Stimulated activated CD4-positive, alpha-beta T cell treated with anti-CD3 and anti-CD28 coated beads, Interleukin-2, amount 100 ng/mL, for 4 hours (primary cell): ENCODE measurements at places on chromosomes 11 and 22.

DNA sequence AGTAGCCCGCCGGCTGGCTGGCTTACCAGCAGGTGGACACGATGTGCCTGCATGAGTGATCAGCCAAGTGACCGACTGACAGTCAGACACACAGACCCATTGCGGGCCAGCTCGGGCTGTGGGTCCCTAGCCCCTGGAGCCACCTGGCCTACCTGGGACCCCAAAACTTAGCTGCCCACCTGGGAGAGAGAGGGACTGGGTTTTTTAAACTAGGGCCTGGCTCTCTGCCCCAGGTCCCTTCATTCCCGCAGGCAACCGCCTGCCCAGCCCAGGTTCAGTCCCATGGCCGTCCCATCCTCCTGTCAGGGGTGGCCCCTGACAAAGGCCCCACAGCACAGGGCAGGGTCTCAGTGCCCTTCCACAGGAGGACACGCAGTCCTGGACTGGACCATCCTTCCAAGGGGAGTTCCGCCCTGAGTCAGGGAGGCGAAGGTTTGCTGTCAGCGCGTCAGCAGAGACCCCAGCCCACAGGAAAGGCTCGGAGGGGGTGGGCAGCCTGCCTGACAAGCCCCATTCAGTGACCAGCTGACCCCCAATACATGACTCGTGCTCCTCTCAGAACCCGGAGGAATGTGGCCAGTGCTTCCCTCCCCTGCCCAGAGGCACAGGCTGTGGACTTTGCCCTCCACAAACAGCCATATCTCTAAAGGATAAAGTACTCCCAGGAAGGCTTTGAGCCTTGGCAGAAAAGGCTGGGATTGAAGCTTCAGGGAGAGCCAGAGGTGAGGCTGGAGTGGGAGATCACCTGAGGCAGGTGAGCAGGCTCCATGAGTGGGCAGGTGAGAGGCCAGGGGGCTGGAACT lies 8.4 kb downstream of the SLCO2B1 start:
- no peak for DNase-seq

GRCh38 chr11:65968600-65969482 lies 7.3 kb downstream of the SART1 start:
- no peak for DNase-seq

- no peak for DNase-seq
Measured at GRCh38 chr11:80096736-80097135, 655.9 kb upstream of the TENM4 start.

DNA sequence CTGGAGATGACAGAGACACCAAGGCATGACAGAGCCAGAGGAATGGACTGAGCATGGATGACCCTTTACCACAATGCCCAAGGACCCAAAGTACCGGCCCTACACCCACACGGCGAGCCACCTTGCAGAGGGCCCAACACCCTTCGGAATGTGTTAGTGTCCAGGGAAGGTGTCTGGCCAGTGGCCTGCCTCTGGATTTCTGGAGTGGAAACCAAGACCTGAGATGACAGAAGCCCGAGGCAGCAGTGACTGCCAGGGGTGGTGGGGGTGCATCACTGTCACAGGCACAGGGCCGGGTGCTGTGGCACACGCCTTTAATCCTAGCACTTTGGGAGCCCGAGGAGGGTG lies 28.7 kb downstream of the PDGFB start:
- DNase-seq, result no peak

DNA sequence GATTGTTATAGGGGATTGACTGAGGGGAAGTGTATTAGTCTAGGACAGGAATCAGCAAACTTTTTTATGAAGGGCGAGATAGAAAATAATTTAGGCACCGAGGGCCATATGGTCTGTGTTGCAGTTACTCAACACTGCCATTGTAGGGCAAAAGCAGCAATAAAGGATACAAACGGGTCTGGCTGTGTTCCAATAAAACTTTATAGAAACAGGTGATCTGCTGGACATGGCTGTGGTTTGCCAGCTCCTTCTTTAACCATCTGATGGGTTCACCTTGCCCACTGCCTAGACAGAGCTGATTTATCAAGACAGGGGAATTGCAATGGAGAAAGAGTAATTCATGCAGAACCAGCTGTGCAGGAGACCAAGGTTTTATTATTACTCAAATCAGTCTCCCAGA lies 20.0 kb downstream of the PRR5L start:
- no peak for DNase-seq

DNA sequence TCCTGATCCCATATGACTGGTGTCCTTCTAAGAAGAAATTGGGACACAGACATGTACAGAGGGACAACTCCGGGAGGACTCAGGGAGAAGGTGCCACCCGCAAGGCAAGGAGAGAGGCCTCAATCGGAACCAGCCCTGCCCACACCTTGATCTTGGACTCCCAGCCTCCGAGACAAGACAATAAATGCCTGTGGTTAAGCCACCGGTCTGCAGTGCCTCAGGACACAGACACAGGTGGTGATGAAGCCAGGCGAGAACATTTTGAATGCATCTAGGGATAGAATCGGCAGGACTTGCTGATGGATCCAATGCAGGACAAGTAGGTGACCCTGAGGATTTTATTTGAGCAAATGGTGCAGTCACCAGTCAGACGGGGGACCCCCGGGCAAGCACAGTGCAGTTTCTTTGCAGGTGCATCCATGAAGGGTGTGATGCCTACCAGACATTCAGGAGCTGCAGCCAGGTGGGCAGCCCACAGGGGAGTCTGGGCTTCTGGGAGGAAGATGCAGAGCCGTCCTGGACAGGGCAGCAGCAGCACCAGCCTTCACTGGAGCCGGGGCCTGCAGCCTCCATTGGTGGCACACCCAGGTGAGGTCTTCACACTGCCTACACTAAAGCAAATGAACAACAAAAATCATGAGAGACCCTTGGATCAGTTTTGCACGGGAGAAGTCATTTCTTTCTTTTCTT lies 20.2 kb upstream of the SEPTIN5 start:
- DNase-seq, result no peak

DNA sequence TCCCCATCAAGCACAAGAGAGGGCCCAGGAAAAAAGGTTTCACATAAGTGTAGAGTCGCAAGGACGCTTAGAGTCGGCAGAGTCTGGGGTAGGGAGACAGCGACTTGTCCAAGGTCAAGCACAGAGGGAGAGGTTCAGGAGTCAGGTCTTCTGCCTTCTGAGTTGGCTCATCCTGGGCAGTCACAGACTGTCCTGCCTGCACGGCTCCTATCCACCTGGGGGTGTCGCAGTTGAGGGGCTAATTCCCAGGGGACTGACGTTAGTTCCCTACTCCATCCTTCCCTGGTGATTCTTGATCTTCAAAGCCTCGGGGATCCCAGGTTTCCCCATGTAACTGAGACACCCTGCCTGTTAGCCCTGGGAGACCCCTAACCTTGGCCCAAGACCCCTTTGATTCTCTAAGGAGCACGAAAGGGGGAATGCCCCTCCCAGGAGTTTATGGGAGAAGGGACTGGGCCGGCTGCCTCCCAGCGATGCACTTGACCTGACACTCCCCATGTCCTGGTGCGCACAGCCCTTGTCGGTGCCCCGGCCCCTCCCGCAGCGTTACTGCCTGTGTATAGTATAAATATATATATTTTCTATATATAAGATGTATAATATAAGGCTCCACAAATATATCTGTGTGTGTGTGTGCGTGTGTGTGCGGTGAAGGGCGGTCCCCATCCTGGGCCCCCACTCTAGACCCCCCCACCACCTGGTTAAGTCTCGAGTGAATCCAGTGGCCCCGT lies 14.7 kb upstream of the TAB1 start:
- no peak for DNase-seq

DNA sequence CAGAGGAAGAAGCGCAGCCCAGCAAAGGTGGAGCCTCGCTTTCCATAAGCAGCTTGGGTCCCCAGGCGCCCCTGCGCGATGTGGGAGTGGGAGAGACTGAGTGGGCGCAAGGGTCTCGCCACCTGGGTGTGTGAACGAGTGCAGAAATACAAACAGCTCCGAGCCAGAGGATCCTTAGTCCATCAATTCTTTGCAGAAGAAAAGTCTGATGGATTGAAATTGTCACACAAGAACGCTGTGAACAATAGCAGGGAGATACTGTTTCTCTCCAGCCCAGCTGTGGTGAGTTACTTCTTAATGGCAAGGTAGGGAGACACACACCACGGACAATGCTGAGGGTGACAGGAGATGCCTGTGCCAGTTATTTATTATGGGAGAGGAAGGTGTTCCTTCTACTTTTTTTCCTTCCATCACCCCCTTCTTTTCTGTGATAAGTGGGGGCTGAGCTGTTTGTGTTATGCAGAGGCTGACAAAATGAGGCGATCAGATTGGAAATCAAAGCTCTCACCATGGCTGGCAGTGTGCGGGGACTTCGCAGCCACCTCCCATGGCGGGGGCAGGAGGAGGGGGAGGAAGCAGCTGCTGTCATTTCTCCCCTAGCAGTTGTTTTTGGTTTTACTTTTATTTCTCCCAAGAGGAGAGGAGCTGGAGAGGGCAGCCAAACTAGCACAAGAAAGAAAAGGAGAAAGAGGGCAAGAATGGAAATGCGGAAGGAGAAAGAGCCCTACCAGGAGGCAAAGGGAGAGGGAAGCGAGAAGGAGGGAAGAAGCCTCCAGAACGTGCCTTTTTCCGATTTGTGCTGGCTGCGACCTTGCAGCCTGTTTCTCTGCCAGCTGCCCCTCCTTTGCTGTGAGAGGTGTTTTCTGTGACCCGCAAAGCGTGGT lies 755.8 kb downstream of the NTM start:
- no peak for DNase-seq

GRCh38 chr11:95920460-95921105 lies 3.3 kb downstream of the MTMR2 start:
- no peak for DNase-seq

DNA sequence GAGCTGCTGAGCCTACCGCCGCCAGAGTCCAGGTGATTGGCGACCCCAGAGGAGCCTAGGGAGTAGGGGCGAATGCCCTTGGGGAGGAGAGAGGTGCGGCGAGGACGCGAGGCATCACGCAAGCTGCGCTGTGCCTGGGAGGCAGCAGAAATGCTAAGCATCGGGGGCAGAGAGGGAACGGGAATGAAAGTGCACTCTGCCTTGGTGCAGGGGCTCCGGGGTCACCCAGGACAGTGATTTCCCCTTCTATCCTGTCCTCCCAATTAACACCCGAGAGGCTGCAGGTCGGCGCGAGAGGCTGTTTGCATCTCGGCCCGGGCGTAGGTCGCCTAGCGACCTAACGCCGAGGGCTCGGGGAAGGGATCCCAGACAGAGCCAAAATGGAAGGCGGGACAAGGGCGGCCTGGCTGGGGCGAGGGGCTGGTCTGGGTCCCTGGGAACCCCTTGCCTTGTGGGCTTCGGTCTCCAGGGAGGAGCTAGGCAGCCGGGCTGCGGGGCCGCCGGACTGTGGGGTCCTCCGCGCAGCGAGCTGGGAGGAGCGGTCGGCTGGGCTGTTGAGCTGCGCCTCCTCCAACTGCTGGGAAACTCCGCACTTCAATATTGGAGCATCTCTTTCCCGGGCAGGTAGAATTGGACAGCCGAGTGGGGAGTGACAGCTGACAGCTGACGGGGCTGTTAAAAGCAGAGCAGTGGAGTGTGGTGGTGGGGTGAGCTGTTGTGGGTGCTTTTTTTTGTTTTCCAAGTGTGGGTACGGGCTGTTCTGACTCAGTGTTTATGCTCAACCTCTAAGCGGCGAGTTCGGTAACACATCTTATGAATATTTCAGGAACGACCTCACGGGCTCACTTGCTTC lies 657 bp downstream of the ELMOD1 start:
- peak; percentile 40 for DNase-seq

- no peak for DNase-seq
Measured at GRCh38 chr11:64251753-64252002, 348 bp downstream of the PLCB3 start.

GRCh38 chr11:95703049-95703448 lies 86.5 kb downstream of the FAM76B start:
- peak; percentile 19 for DNase-seq

DNA sequence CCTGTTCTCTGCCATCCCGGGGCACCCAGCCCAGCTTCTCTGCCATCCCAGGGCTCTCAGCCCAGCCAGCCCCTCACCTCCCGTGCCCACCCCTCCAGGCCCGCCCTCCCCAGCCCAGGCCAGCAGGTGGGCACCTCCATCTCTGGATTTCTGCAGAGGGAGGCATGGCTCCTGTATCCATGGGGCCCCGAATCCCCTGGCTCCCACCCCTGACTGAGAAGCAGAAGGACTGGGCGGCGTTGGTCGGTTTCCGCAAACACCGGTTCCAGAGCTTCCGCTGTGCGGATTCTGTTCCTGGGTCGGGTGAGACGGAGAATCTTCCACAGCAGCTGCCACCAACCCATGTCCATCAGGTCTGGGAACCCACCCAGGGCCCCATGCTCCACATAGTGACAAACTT lies 240.3 kb downstream of the BRD1 start:
- DNase-seq, result no peak

DNA sequence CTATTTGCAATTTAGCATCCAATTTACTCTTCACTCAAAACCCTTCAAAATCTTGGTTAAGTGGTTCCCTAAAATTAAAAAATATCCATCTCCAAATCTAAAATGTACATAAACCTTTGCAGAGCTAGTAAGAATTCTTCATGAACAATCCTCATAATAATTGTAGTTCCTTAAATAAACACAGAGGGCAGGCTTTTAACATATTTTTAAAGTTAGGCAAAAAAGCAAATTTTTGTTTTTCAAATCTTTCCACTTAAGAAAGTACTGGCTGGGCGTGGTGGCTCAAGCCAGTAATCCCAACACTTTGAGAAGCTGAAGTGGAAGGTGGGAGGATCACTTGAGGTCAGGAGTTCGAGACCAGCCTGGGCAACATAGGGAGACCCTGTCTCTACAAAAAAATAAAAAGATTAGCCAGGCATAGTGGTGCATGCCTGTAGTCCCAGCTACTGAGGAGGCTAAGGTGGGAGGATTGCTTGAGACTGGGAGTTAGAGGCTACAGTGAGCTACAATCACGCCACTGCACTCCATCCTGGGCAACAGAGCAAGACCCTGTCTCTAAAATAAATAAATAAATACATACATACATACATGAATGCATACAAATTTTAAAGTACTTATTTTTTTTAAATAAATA lies 25.1 kb upstream of the PLAAT3 start:
- DNase-seq, result no peak

DNA sequence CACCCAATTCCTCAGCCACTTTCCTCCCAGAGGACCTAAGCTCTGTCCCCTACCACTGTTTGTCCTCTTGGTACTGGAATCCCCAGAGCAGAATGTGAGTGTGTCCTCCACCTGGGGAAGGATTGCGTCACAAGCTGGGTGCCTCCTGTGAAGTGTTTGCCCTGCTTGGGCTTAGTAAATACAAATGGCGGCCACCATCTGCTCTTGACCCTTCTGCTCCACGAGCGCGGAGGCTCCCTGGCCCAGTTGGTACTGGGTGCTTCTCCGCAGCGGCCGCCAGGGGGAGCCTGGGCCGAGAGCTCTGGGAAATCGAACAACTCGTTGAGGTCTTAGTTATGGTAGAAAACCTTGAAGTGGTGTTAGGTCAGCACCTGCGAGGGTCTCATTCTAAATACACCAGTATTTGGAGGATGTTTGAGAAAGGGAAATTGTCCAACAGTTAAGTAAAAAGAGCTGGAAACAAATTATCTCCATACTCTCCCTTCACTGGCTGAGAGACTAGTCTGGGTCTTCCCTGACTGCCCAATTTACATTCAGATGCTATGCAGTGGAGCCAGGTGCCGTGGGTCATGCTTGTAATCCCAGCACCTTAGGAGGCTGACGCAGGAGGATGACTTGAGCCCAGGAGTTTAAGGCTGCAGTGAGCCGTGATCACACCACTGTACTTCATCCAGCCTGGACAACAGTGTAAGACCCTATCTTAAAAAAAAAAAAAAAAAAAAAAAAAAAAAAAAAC lies 74.6 kb upstream of the TEAD1 start:
- DNase-seq, result no peak

GRCh38 chr11:64441127-64441526 lies 82.2 kb downstream of the RPS6KA4 start:
- no peak for DNase-seq

- no peak for DNase-seq
Measured at GRCh38 chr11:3021125-3021524, 29.0 kb upstream of the NAP1L4 start.

- no peak for DNase-seq
Measured at GRCh38 chr22:50011447-50012210, 936 bp downstream of the IL17REL start.
